DMS153 (cell line): ENCODE measurements at places on chromosomes 5 and 9.
A peak's percentile ranks its signal among the peaks of the same experiment; 100 is the strongest.

DNA sequence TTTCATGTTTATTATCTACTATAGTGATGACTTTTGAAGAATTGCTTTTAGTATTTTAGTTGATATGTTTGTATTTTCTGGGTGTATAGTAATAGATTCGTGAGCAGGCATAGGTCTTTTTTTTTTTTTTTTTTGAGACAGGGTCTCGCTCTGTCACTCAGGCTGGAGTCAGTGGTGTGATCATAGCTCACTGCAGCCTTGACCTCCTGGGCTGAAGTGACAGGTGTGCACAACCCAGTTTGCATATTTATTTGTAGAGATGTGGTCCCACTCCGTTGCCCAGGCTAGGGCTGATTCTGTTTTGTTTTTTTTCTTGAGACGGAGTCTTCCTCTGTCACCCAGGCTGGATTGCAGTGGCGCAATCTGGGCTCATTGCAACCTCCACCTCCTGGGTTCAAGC, 11.9 kb downstream of the ERBIN start:
- DNase-seq, result no peak

GRCh38 chr5:95274011-95274410, 10.9 kb downstream of the MCTP1 start:
- DNase-seq, result no peak

DNA sequence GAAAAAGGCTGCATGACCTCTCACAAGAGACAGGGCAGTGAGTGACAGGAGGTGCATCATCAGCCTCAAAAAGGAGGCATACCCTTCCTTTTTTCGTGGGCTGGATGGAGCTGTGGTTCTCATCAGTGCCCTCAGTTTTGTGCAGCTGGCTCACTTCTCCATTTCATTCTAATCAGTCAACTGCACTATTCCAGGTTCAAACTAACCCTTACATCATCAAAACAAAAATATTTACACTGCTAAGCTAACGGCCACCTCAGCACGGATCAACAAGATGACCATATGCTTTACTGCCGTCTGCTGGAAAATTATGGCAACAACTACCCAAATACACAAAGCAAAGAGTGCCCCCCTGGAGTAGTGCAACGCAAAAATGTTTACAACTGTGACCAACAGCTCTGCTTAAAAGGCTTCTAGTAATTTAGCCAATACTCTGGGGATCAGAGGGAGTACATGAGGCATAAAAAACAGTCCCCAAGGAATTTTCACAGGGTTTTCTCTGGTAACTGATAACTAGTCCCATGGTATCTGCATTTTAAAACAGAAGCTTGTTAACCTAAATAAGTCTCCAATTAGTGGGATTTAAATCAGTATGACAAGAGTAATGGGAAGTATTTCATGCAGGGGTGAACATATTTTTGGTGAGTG, 10.8 kb downstream of the KCNV2 start:
- peak; percentile 41 for DNase-seq

GRCh38 chr9:137924169-137924568, 46.6 kb downstream of the CACNA1B start:
- no peak for DNase-seq

- no peak for DNase-seq
Observed at GRCh38 chr9:86765746-86766430, 181.4 kb downstream of the GAS1 start.

GRCh38 chr5:2715856-2716255, 35.6 kb downstream of the IRX2 start:
- DNase-seq, result no peak

DNA sequence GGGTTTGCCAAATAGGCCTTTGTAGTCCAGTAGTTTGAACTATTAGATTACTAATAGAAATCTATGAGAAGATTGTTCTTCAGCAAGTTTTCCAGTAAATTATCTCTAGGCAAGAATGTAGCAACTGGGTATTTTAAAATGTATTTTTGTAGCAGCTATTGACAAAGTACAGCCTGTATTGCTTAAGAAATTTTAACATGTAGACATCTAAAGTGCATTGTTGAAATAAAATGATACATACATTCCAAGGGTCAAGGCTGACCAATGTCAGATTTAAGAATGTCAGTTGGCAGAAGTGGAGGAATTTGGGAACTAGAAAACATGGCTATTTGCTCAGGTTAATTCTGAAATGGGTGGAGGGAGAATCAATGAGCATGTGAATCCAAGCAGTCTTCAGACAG, 57.5 kb upstream of the ZSWIM6 start:
- no peak for DNase-seq

GRCh38 chr5:82355496-82355895, 77.3 kb upstream of the RPS23 start:
- DNase-seq, result no peak

DNA sequence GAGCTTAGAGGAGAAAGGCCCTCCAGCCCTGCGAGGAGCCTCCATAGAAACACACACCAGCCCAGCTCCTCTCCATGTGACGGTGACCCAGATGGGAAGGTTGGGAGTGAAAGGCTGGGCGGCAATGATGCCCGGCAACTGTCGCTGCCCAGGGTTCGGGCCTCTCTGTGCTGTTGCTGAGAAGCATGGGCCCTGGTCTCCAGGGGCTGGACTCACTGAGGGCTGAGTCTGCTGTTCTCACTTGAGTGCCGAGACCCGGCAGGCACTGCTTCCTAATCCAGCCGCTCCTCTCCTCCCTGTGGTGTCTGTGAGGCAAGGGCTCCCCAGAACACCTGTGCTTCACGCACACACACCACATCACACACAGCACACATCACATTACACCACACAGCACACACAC, 493.6 kb downstream of the GADD45G start:
- no peak for DNase-seq

GRCh38 chr5:173941758-173942401, 47.1 kb upstream of the C5orf47 start:
- peak; percentile 20 for DNase-seq

GRCh38 chr5:169336242-169336641, 35.3 kb upstream of the SLIT3 start:
- no peak for DNase-seq

- DNase-seq, result no peak
Observed at GRCh38 chr5:122431298-122431697, 119.3 kb downstream of the SNCAIP start.

GRCh38 chr9:134933076-134933659, 15.5 kb upstream of the FCN1 start:
- DNase-seq, result no peak

DNA sequence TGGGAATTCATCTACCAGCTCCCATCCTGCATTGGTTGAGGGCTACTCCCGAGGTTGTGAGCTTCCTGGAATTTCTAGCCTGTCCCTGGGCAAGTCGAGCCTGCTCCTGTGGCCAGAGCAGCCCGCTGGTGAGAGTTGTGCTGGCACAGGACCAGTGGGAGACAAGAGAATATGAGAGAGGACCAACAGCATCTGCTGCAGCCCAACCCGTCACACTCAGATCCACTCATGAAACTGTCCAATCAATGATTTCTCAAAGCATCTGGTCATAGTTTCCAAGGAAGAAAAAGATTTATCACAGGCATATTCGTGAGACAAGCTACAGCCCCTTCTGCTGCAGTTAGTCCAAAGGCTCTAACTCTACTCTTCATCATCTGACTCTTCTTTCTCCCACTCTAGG, 64.4 kb upstream of the RAI14 start:
- no peak for DNase-seq

- peak; percentile 94 for DNase-seq
Observed at GRCh38 chr5:16271851-16272250, 92.3 kb upstream of the MARCHF11 start.

GRCh38 chr9:87040410-87041009, 93.2 kb upstream of the GAS1 start:
- DNase-seq, result no peak

- DNase-seq, result peak; percentile 2
Observed at GRCh38 chr5:89313804-89314588, 431.0 kb upstream of the MEF2C start.

DNA sequence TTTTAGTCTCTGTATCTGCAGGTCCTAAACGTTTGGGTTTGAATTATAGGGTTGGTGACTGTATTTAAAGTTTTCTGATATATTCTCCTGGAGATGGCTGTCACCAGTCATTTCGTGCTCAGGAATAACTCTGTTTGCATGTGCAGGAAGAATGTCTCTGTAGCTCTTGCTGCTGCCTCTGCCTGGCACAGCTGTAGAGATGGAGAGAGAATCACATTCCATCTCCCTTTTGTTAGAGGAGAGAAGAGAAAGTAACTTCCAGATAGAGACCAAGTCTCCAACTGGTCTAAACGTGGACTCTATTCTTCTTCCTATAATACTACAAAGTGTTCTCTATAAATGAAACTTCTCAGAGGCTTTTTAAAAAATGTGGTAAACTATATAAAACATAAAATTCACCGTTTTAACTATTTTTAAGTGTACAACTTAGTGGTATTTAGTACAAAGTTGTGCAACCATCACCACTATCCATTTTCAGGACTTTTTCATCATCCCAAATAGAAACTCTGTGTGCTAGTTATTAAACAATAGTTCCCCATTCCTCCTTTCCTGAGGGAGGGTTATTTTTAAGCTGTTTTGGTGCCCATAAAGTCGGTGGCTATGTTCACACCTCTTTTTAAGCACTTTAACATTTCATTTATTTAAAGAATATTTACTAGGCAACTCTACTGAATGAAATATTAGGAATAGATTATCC, 20.7 kb upstream of the STARD4 start:
- DNase-seq, result no peak

- DNase-seq, result no peak
Observed at GRCh38 chr5:1468629-1469527, 23.6 kb upstream of the SLC6A3 start.

GRCh38 chr9:3976865-3977613, 322.8 kb downstream of the GLIS3 start:
- DNase-seq, result no peak

DNA sequence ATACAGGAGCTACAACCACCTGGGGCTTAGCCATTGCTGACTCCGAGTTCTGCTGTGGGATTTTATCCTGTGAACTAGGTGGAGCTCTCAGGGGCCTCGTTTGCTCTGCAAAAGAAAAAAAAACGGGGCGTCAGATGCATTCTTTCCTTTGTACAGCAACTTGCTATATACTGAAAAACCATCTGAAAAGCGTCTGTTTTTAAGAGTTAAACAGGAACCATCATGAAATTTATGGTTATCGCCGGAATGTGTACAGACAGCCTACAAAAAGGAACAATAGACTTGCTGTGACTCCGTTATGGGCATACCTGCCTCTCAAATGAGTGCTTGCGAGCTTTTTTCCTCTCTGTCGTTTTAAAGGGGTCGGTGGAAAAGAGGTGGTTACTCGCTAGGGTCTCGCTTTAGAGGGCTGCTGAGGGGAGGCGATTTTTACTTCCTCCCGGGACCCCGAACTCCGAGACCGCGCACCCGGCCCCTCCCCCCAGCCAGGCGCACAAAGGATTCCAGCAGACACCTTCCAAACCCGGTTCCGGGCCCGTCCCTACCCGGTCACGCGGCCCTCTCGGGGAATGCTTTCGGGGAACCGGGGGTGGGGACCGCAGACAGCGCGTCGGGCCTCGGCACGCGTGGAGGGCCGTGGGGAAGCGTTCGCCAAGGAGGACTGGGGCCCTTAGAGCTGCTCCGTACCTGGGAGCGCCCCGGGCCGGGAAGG, 826 bp downstream of the PAIP1 start:
- peak; percentile 6 for DNase-seq

DNA sequence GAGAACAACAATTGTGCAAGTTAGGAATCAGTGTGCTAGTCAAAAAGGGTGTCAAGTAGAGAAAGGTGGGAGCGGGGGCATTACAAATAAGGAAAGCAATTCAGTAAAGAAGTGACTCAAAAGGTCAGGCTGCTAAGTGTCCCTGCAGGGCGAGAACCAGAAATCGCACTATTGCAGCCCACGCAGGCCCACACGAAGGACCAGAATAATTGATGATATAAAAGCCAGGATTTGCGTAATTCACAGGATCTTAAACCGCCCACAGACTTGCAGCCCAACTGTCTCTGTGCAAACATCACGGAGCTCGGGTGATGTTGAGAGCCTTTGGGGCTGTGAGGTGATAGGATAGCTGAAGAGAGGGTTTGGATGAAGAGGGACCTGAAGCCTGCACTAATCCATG, 349.0 kb downstream of the BRINP1 start:
- DNase-seq, result no peak

- DNase-seq, result no peak
Observed at GRCh38 chr5:176178789-176179188, 59.4 kb upstream of the SIMC1 start.

DNA sequence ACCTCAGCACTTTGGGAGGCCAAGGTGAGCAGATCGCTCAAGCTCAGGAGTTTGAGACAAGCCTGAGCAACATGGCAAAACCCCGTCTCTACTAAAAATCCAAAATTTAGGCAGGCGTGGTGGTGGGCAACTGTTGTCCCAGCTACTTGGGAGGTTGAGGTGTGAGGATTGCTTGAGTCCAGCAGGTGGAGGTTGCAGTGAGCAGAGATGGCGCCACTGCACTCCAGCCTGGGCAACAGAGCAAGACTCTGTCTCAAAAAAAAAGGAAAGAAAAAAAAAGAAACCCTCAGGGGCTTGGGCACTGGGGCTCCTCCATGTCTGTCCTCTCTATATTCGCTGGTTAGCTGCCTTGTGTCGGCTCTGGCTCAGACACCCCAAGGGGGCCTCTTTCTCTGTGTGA, 10.9 kb upstream of the PPP2CA start:
- no peak for DNase-seq

GRCh38 chr5:135564331-135564730, 14.5 kb downstream of the CXCL14 start:
- no peak for DNase-seq

DNA sequence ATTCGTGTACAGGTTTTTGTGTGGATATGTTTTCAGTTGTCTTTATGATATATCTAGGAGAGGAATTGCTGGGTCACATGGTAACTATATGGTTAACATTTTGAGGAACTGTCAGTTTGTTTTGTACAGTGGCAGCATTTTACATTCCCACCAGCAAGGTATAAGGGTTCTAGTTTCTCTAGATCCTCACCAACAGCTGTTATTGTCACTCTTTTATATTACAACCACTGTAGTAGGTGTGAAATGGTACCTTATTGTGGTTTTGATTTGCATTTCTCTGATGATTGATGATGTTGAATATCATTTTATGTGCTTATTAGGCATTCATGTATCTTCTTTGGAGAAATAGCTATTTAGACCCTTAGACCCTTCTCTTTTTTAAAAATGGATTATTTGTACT, 82.9 kb downstream of the CCDC171 start:
- DNase-seq, result no peak

DNA sequence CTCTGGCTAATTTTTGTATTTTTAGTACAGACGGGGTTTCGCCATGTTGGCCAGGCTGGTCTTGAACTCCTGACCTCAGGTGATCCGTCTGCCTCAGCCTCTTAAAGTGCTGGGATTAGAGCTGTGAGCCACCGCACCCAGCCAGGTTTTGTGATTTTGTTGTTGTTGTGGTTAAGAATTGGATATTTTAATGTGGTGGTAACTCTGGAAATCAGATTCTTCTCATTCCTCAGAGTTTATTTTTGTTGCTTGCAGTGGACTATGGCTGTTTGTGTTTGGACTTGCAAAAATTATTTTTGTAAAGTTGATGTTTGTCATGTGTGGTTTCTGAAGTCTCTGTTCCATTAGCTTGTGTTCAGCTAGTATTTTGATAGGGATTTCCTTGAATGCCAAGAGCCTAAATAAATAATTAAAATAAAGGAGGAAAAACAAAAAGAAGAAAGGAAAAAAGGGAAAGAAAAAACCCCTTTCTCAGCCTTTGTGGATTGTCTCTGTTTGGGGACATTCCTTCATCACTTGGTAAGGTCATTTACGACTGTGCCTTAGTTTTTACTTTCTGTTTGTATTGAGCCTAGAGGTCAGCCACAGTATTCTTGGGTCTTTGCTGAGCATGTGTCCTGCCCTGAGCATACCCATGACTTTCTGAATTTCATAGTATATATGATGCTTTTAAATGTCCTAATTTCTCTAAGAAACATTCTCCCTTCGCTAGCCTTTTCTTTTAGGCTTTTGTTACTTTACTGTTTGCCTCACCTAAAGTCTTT, 37.3 kb downstream of the PBX3 start:
- no peak for DNase-seq

- DNase-seq, result no peak
Observed at GRCh38 chr5:14450018-14450524, 131.5 kb upstream of the OTULINL start.
